Kidney tubule cell (primary cell): ENCODE measurements at places on chromosomes 2 and 18.

DNA sequence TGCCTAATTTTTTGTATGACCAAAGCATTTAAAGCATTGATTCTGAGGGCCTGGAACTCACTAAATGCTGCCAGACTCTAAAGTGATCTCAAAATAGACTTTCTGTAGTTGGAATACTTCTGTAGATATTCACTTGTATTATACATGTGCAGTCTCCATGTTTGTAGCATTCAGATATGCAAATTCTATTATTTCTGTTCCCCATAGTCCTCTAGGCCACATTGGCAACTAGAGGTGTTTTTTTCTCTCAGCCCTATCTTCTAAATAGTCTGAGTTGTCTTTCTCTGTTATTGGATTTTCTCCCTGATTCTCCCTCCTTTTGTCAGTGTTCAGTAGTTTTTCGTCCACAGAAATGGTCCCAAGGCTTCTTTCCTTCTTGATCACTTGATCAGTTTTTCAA is 38.5 kb downstream of the ANKRD12 start:
- no peak for DNase-seq

GRCh38 chr2:23602116-23602515 is 217.1 kb downstream of the KLHL29 start:
- no peak for DNase-seq

DNA sequence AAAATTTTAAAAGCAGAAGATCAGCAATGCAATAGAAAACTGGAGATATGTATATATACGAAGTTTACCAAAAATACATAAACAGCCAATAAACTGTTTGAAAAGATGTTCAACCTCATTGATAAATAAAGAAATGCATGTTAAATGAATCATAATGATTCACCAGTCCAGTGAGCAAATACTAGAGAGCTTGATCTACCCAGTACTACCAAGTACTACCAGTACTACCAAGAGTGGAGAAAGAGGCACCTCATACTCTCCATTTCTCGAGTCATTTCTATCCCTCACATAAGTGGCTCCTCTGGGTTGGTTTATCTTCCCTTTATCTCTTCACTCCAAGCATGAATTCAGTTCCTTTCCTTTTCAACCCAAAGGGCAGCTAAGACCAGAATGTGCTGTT is 138.9 kb downstream of the MREG start:
- peak; percentile 25 for DNase-seq

DNA sequence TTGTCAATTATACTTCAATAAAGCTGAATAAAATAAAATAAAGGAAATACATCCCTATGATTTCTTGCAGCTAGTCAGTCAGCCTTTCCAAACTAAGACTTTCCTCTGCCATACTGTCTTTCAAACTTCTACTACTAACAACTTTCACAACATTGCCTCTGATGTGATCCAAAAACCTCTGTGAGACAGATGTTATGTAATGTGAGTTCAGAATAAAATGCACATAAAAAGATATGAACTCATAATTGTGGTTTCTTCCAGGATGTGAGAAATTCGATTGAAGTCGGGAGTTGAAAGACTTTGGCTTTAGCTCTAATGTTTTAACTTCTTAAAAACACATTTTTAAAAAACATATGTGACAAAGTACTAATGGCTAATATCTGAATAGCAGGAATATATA is 98.7 kb downstream of the PIGN start:
- no peak for DNase-seq

DNA sequence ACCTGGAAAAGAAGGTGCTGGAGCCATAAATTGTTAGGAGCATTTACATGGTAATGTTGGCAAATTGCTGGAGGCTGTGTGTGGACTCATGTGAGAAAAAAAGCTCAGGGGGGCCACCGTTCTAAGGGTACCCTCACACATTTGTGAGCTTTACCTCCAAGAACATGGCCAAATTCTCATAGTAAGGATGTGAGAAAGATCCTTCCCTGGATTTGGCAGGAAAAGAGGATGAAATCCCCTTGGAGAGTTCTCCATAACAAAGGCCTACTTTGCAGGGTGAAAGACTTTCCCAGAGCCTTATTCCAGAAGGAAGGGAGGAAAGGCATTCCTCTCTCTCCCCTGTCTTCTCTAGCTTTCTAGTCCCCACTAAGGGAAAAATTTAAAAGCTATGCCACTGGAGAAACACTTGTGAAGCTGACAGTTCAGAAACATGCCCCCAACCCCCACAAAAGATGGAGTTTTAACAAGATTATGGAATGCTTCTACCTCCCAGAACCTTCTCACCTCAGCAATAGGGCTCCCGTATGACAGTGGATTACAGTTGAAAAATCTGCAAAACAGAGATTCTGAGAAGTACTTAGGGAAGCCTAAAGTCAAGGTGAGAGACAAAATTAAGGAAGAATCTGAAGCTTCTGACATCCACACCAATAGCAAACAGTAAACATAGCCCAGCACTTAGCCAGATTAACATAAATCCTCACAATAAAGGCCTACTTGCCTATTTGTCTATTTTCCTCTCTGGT is 20.2 kb upstream of the ERMN start:
- no peak for DNase-seq

GRCh38 chr18:70411876-70412435 is 123.1 kb downstream of the SOCS6 start:
- no peak for DNase-seq

DNA sequence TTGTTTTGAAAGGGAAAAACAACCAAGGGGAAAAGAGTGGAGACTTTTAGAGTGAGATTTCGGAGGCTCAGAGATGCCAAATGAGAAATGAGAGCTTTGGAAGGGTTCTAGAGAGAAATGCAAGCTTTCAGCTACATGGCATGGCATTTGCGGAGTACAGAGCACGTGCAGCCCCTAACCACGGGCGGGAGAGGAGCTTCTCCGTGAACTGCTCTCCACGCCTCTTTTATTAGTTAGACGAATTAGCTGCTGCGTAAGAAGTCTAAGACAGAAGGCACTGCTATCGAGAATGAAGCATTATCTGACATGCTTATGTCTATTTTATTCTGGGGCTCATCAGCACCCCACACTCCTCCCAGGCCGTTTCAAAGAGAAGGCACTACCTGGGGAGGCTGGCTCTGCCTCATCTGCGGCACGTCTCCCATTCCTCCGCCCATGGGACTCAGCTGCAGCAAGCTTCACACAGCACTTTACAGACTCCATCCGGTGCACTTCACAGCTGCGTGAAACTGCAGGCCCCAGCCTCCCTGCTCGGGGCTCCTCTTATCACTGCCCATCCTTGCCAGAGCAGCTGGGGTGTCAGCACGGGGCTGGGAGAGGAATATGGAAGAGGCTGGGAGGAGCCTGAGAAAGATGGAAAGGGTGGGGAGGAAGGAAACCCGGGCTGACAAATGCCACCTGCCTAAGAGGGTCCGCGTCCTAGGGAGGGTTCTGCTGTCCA is 207.3 kb upstream of the APCDD1 start:
- no peak for DNase-seq

DNA sequence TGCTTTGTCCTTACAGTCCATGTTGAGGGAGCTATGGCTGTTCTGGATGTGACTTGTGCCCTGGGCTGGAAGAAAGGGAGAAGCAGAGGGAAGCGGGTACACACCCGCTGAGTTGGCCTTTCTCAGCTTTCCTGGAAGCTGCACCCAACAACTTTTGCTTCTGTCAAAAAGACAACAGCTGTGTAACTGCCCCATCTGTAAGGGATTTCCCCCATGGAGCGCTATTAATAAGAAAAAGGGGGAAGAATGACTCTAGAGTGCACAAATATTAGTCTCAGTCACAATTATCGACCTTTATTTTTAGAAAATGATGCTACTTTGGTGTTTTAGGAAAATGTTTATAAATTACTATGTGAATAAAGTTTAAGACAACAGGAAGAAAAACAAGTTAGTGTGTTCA is 368.3 kb downstream of the RAD51AP2 start:
- no peak for DNase-seq

- DNase-seq: no peak
Measured at GRCh38 chr18:30652387-30652786, 390.2 kb downstream of the DSC3 start.

DNA sequence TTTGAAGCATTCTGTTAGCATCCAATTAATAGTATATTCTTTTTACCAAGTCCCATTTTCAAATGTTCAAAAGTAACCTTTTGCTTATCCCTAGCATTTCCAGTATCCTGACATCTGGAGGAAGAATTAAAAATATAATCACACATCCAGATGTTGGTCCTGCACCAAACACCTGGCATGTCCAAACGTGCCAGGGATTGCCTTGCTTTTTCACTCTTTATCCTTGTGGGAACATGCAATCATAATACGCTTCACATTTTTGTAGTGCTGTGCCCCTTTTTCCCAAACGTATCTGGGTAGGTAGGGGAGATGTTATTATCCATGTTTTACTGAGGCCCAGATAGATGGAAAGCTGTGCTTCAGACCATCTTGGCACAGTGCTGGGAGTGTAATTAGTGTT is 133.0 kb downstream of the TPGS2 start:
- DNase-seq: no peak

DNA sequence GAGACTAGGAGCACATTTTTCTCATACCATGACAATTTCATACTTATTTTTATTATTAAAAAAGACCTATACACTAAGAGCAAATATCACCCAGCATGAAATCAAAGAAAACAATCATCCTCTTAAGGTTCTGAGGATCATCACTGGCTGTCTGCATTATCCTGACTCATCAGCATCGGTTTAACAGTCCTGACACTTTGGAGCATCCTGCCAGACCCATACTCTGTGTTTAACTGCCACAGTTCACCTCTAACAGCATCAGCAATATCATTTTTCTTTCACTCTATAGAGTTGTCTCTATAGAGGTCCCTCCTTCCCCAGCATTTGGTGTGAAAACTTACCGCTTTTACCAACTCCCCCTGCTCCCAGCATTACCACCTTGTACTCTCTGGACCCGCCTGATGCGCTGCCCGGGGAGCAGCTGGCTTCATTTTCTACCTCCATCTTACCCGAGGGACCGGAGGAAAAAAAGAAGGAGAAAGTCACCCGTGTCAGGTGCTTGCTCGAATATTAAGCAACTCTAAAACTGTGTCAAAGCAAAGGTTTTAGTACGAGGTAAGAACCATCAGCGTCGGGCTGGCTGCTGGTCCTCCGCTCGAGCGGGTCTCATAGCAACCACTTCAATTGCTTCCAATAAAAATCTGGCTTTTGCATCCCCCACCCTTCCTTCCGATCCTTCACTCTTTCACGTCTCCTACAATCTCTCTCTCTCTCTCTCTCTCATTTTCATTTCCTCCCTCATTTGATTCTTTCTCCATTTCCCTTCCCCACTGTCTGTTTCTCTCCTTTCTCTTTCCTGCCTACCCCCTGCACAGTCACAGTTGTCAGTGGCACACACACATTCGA is at the start of gene RIT2:
Gene RIT2 (minus strand): TSS at position 610 of the 846 bp plus-strand sequence.
- no peak for DNase-seq

- DNase-seq: no peak
Measured at GRCh38 chr18:75828379-75828778, 400.9 kb upstream of the SMIM21 start.

GRCh38 chr2:150802635-150803034 is 315.2 kb upstream of the RND3 start:
- no peak for DNase-seq

- no peak for DNase-seq
Measured at GRCh38 chr2:14235667-14236066, 396.9 kb upstream of the LRATD1 start.

GRCh38 chr18:33802955-33803354 is 224.9 kb downstream of the ASXL3 start:
- DNase-seq: no peak
